Sciatic nerve (tissue), 2 donors: ENCODE measurements at places on chromosomes 1 and 21.

GRCh38 chr1:77543822-77544448 is 138.5 kb downstream of the ZZZ3 start:
- no peak for DNase-seq

DNA sequence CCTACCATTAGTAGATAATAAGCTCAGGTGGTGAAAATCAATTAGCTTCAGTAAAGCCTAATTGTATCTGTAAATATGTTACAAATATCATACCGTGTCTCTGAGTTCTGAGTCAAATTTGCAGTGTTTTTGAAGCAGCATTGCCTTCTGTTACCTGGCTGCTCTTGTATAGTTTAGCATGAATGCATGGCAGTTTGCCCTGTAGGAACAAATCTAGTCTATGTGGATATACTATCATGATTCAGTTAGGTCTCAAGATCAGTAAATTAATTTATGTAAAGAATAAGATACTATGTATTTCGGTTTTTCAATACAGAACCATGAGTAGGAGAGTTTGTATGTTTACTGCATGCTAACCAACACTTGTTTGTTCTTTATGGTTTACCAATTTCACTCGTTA is 240.6 kb upstream of the C1orf105 start:
- no peak for DNase-seq

- no peak for DNase-seq
Observed at GRCh38 chr1:89262643-89263042, 10.0 kb downstream of the GBP5 start.

DNA sequence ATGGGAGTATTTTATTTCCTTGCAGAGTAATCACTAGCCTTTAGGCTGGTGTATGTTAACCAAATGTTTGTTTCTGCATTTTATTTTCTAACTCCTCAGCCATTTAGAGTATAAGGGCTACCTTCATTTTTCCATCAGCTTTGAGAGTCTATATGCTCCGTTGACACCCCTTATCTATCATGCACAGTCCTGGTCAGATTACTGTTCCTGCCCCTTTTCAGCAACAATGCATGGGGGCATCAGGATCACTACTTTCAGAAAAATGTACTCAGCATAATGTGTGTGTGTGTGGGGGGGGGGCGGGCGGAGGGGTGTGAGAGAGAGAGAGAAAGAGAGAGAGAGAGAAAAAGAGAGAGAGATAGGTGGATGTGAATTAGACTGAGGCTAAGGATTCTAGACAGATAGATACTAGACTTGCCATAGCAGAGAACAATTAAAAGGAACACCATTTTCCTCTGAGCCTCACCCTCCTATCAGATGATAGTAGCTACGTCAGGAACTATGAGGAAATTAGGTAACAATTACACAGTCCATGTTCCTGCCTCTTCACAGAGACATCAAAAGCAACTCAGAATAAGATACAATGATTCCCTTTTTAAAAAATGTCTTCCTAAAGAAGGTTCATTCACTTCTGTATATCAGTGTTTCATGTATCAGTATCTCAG is 40.8 kb downstream of the FCER1A start:
- no peak for DNase-seq

- DNase-seq, result no peak
Observed at GRCh38 chr1:6168947-6169586, 11.1 kb downstream of the CHD5 start.

DNA sequence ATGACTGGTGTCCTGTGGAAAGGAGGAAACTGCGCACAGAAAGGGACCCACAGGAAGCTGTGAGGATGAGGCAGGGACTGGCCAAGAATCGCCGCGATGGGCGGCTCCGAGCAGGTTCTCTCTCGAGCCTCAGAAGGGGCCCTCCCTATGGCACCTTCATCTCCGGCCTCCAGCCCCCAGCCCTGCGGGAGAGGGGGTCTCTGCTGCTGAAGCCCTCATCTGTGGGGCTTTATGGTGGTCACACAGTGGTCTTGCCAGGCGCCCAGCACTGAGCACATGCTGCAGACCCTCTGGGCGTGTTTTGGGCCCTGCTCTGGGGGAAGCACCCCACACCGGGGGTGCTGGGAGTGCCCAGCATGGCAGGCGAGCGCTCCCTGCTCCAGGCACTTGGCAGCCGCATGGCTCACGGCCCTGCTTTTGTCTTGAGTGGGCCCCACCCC is 86.6 kb upstream of the ACTRT2 start:
- DNase-seq, result no peak

GRCh38 chr1:103239034-103239433 is 130.7 kb upstream of the COL11A1 start:
- no peak for DNase-seq

GRCh38 chr1:30753660-30754123 is 3.9 kb downstream of the LAPTM5 start:
- DNase-seq, result no peak

DNA sequence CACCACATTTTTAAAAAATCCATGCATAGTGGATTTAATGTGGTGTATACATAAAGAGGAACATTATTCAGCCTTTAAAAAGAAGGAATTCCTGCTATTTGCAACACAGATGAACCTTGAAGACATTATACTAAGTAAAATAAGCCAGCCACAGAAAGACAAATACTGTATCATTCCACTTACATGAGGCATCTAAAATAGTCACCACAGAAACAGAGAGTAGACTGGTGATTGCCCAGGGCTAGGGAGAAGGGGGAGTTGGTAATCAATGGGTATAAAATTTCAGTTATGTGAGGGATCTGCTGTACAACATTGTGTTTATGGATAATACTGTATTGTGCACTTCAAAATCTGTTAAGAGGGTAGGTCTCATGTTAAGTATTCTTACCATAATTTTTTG is 10.0 kb downstream of the FAM163A start:
- no peak for DNase-seq

- DNase-seq, result no peak
Observed at GRCh38 chr21:42347601-42348327, 3.0 kb downstream of the TFF2 start.

GRCh38 chr1:110208916-110209645 is 1.0 kb upstream of the KCNC4 start:
- no peak for DNase-seq
